ENCODE measurements at places on chromosomes 6 and 20. TPM values are rescaled to one million over a fixed set of nuclear protein-coding genes. Genes with fewer than 3 reads are reported as not detected.

The E2F1 gene
- 77.5 TPM for total RNA-seq

The PKIB gene
- not detected for total RNA-seq

GRCh38 chr20:63704749-63705117 is 3.0 kb downstream of the ARFRP1 start:
- no peak for DNase-seq

The TINAG gene
- total RNA-seq: not detected

DNA sequence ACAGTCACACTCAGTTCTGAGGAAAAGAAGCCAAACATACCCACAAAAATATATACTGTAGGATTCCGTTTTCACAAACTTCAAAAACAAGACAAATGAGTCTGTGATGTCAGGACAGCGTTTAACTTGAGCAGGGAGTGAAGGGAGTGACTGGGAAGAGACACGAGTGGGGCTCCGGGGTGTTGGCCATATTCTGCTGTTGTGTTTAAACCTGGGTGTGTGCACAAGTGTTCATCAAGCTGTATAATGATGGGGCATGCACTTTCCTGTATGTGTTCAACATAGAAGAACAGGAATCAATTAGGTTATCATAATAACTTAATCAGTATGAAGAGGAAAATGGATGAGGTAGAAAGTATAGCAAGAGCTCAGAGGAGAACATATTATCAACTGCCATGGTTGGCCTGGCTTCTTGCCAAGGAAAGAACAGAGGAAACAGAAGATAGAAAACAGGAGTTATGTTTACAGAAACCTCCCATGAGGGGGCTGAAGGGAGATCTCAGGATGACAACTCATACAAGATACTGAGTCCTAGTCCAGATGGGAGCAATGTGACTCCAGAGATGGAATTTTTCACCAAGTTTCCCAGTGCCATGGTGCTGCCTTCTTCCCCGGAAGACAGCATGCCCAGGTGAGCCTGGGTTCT is 15.1 kb upstream of the AFDN start:
- no peak for DNase-seq

DNA sequence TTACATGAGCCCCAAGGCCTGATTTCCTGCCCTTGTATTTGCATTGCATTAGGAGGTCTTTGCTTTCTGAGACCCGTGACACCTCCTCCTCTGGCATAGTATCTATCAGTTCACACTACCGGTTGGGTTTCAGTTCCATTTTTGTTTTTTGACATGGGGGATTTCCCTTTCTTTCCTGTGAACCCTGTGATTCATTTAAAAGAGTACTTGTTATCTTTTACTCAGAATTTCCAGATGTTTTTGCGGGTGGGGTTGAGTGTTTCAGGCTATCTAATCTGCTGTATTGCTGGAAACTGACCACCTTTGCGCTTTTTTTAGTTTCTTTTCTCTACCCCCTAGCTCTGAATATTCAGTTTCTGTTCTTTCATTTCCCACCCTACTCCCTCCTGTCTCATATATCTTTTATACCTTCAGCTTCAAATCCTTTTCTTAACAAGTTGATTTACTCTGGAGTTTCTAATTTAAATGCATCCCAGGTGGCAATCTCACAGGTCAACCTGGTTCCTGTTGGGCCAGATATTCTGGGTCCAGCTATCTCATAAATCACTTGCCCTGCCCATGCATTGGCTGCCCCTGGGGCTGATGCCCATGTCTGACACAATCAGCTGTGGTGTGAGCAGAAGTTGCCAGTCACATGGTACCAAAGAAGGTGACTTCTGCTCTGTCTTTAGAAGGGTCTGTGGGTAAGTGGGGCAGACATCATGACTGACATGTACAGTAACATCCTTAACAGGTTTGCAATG is 14.3 kb upstream of the NCOA3 start:
- DNase-seq: peak; percentile 70

DNA sequence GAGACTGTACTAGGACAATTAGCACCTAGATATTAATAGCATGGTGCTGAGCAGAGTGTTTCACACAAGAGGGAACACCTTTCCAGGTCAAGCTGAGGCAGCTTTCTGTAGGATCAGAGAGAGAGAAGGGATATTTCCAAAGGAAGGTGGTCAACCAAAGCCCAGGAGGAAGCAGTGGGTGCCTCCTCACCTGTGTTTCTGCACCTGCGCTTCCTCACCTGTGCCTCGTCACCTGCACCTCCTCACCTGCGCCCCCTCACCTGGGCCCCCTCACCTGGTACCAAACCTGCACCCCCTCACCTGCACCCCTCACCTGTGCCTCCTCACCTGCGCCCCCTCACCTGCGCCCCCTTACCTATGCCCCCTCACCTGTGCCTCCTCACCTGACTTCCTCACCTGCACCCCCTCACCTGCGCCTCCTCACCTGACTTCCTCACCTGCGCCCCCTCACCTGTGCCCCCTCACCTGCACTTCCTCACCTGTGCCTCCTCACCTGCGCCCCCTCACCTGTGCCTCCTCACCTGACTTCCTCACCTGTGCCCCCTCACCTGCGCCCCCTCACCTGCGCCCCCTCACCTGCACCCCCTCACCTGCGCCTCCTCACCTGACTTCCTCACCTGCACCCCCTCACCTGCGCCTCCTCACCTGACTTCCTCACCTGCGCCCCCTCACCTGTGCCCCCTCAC is 67.9 kb downstream of the TTLL2 start:
- no peak for DNase-seq

DNA sequence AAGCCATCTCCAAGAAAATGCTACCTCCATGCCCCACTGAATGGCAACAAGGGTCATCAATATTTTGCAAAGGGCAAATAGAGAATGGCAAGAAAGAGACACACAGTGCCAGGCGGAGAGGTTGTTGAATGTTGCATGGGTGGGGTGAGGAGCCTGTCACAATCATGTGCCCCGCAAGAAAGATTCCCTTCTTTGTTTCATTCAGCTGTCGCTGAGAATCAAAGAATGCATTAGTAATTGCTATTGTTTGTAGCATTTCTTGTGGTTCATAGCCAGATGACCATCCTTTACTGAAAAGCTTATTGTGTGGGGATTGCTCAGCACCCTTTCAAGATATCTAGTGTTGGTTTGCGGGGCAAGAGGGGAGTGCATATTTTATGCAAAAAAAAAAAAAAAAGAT is 166.5 kb upstream of the QKI start:
- DNase-seq: no peak

The ATP9A gene
- 19.6 TPM for total RNA-seq

- DNase-seq: no peak
Observed at GRCh38 chr6:2976571-2977085, 5.3 kb upstream of the SERPINB6 start.

GRCh38 chr6:79810185-79810705 is 137.1 kb downstream of the ELOVL4 start:
- DNase-seq: no peak

DNA sequence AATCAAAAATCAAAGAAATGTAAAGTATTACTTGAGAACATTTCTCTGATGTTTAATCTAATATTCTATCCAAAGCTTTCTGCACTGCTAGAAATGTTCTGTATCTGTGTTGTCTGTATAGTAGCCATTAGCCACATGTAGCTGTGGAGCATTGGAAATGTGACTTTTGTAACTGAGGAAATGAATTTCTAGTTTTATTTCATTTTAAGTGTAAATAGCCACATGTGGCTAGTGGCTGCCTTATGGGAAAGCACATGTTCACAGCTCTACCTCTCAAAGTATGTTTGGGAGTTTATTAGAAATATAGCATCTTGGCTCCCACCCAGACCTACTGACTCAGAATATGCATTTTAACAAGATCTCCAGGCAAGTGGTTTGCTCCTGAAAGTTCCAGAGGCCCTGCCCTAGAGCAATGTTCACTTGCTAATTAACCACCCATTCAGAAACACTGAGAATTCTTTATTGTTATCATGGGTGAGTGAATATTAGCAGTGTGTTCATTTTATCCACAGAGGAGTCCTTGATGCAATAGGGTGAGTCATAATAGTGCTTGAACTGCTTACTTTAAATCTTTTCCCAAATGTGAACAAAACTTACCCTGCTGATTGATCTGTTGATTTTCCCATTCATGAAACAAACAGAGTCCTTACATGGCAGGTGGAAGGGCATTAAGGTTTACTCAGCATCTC is 282.7 kb downstream of the PLCB1 start:
- DNase-seq: no peak

The HLA-DOB gene
- total RNA-seq: 4.2 TPM

The NOTCH4 gene
- total RNA-seq: 0.73 TPM

The RGS17 gene
- not detected for total RNA-seq

The SPTLC3 gene
- 0.18 TPM for total RNA-seq

DNA sequence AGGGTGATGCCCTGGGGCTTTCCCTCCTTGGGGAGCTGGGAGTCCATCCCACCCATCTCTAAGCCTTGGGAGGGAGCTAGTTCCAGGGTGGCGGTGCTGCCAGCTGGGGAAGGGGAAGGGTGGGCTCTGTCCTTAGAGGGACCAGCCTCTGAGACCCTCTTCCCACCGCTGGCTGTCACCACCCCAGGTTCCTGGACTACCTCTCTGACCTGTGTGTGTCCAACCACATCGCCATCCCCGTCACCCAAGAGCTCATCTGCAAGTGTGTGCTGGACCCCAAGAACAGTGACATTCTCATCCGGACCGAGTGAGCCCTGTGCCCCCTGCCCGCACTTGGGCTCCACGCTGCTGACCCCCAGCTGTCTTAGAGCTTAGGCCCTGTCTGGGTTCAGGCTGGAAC is 43.2 kb downstream of the UQCC2 start:
- DNase-seq: no peak

GRCh38 chr6:166025149-166025898 is 142.3 kb downstream of the TBXT start:
- no peak for DNase-seq

The CST2 gene
- total RNA-seq: not detected

- DNase-seq: no peak
Observed at GRCh38 chr20:59962155-59962554, 3.9 kb downstream of the CDH26 start.

The PDE10A gene
- total RNA-seq: not detected

The MYB gene
- total RNA-seq: 57.3 TPM

GRCh38 chr20:52684176-52684575 is 288.0 kb upstream of the TSHZ2 start:
- DNase-seq: no peak

GRCh38 chr6:53627391-53628218 is 38.0 kb downstream of the KLHL31 start:
- DNase-seq: no peak

DNA sequence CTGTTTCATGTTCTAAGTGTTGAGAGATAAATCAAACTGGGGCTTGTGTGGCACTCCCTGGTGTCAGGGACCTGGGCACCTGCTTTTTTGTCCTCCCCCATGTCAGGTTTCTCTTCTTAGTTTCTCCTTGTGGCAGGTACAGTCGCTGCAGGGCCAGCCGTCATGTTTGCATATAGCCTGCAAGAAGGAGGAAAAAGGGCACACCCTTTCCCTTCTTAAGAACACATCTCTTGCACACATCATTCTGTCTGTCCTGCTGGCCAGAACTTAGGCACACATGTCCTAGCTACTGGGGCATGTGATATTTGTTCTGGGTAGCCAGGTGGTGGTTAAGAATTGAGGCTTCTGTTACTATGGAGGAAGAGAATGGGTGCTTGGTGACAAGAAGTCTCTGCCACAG is 27.9 kb downstream of the CDC5L start:
- no peak for DNase-seq

DNA sequence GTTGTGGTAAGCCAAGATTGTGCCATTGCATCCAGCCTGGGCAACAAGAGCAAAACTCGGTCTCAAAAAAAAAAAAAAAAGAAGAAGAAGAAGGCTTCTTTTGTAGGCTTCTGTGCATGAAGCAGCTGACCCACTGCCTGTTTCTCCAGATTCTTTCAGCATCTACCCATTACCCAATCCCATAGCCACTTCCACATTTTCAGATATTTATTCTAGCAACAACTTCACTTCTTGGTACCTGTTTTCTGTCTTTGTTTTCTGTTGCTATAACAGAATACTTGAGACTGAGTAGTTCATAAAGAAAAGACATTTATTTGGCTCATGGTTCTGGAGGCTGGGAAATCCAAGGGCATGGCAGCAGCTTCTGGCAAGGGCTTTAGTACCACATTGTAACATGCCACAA is 95.3 kb upstream of the SGK1 start:
- DNase-seq: no peak

- no peak for DNase-seq
Observed at GRCh38 chr6:140052736-140053729, 678.6 kb upstream of the CITED2 start.

The TBC1D32 gene
- total RNA-seq: 7.9 TPM

DNA sequence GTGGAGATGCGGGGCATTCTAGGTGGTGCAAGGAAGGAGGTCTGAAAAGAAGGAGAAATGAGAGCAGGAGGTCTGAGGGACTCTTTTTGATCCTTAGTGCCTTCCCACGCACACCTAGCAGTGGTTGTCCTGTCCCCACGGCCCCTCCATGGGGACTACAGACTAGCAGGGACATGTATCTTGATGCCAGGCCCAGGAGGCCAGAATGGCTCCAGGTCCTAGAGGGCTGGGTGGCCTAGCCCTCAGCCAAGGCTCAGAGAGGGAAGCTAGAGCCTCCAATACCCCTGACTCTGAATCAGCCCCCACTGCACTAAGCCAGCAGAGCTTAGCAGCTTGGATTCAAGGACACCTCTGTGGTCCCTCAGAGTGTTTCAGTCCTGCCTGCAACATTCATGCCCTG is 16.7 kb upstream of the BLCAP start:
- DNase-seq: no peak

GRCh38 chr20:10157549-10157948 is 61.1 kb upstream of the SNAP25 start:
- DNase-seq: no peak

- DNase-seq: no peak
Observed at GRCh38 chr20:8435285-8436035, 303.4 kb downstream of the PLCB1 start.

The CENPQ gene
- total RNA-seq: 18.7 TPM

GRCh38 chr6:71040043-71040442 is 83.2 kb upstream of the B3GAT2 start:
- no peak for DNase-seq

- no peak for DNase-seq
Observed at GRCh38 chr20:57439432-57439831, 48.2 kb downstream of the RBM38 start.

GRCh38 chr6:56406276-56407269 is 159.2 kb upstream of the COL21A1 start:
- no peak for DNase-seq
